ENCODE measurements at places on chromosomes 13 and 19.

- DNase-seq: no peak
These were observed 25.4 kb downstream of the LYL1 start for GRCh38 chr19:13077240-13077639.

DNA sequence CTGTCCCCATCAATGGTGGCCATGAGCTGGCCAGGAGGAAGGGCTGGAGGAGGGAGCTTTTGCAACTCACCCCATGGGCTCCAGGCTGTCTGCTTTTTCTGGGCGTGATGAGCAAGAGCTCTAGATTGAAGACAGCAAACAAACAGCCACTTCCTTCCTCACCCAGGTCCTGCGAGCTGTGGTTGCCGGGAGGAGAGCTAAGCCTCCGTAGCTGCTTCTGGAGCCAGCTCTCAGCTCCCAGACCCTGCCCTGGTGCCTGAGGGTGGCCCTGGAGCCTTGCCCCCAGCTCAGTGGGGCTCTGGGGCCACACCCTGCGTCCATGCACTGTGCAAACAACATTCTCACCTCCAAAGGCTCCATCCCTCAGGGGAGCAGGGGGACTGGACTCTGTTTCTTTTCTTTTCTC lies 6.2 kb downstream of the MYO1F start:
- peak; percentile 72 for DNase-seq

DNA sequence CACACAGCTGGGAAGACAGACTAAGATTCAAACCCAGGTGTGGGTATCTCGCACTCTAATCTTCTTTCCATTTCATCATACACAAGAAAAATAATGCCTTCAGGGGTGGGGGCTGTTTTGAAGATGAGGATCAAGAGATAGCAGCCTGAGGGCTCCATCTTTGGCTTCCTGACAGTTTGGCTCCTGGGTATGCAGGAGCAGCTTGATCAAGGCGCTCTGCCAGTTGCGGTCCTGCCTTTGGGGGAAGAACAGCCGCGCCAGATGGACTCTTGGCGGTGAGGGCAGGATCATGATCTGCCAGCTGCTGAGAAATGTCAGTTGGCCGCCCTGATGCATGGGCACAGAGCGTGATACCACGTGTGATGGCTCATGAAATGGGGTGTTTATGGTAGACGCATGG lies 119.1 kb downstream of the IER2 start:
- no peak for DNase-seq

- peak; percentile 7 for DNase-seq
These were observed 1.4 kb downstream of the GPX4 start for GRCh38 chr19:1105008-1105872.

DNA sequence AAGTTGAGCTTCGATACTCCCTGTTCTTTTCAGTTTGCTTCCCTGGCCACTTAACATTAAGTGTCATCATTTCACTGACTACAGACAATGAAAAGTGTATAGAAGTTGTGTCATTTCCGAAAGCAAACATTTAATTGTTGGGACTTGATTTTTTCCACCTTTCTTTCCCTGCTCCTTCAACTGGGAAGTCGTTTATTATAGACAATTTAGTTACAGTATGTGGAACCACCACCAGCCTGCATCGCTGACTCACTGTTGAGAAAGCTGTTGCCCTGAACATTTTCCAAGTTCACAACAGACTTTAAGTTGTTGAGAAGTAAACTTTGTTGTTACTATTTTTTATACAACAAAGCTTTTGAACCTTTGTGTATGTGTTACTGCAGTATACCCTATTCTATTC lies 788.4 kb upstream of the PRR20A start:
- DNase-seq: no peak

GRCh38 chr13:62643799-62644524 lies 1228.3 kb upstream of the PCDH20 start:
- DNase-seq: no peak

- DNase-seq: peak; percentile 79
These were observed at the start of gene KLF12 for GRCh38 chr13:74134221-74134776. Gene KLF12 (minus strand): TSS chr13:74134404.

DNA sequence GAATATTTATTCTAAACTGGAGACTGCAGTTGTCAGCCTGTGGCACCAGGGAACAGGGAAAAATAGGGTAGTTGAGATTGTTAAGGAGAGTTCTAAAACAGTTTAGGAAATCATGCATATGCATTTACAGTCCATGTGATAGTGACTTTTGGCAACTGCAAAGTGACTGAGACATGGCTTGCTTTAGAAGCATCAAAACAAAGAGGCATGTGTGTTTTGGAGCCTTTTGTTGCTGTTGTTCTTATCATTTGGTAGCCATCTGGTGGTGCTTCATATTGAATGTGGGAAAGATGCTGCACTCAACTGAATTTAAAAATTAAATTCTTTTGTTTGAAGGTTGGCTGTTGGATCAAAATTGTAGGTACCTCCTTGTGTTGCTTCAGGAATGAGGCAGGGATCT lies 10.2 kb upstream of the EBPL start:
- DNase-seq: no peak

GRCh38 chr13:39370554-39370953 lies 232.4 kb downstream of the LHFPL6 start:
- DNase-seq: no peak

DNA sequence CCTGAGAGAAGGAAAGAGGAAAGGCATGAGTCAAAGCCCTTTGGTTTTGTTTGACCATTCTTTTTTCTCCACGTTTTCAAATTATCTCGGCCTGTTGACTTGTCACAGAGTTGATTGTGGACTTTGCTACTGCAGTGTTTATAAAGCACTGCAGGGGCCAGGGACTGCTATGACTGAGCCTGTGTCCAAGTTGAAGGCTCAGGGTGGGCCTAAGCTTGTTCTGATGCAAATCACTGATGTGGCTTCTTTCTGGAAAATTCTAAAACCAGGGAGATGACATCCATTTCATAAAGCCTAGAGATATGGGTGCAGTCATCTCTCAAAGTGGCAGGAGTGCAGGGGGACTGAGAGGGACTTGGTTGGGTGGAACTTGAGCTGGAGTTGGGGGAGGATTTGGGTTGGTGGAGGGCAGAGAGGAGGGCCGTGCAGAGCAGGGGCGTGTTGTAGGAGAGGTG lies 1.2 kb upstream of the CXCL17 start:
- no peak for DNase-seq

- no peak for DNase-seq
These were observed 38.4 kb downstream of the EFNB2 start for GRCh38 chr13:106497079-106497478.

DNA sequence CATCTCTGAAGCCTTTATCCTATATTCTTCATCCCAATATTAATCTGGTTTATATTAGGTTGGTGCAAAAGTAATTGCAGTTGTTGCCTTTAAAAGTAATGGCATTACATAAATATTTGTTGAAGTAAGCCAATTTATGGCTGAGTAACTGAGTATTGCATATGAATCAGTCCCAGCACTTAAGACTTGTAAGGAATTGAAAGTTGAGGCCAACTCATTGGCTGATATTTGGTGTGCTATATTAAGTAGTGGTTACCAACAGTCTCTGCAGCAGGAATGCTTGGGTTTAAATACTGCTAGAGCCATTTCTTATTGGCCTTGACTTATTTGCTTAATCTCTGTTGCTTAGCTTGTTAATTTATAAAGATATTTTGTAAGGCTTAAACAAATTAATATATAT lies 460.7 kb downstream of the GPC6 start:
- no peak for DNase-seq

- DNase-seq: no peak
These were observed 6.5 kb downstream of the PIAS4 start for GRCh38 chr19:4013886-4014540.

DNA sequence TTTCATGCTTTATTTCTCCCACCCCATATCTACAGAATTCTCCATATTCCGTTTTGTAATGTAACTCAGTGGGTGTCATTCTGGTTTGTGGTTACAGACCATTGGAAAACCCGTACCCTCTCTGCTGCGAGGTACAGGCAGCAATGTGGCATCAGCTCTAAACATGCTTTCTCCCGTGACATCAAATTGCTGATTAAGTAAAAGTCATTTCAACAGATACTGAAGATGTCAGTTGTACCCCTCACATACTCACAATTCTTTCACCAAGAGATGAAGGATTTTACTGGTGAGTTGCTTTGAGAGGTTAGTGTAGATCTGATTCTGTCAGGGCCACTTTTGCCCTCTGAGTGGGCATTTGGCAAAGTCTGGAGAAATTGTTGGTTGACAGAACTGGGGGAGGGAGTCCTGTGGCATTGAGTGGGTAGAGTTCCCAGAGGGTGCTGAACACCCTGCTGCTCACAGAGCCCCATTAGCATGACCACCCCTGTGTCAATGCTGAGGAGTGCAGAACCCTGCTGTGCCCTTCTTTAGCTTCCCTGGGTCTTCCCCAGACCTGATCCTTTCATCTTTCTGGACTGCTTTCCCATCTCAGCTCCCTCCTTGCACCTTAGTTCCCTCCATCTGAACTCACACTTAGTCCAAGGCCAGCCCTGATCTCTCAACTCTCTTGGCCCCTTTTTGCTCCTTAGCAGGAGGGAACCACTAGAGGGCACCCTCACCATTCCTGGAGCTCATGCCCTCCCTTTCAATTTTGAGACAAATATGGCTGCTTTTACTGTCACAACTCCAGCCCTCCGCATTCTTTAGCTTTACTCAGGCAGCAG lies 39.9 kb upstream of the CEACAM8 start:
- DNase-seq: no peak

DNA sequence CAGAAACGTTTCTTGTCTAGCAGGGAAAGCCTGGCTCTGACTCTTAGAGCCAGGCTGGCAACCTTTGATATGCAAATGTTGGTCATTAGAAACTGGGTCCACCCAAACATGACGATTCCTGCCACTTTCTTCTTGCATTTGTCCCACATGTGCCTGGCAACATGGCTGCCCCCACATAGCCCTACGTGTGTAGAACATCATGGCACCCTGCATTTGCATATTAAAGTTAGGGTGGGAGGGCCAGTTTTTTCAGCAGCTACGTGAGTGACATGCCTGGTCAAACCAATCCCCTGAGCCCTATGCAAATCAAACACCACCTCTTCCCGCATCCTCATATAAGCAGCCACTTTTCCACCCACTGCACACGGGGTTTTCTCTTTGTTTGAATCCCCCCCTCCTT lies 95.0 kb downstream of the LIG4 start:
- no peak for DNase-seq

GRCh38 chr13:31168166-31168565 lies 6.5 kb upstream of the HSPH1 start:
- no peak for DNase-seq

GRCh38 chr13:30734439-30734838 lies 904 bp upstream of the ALOX5AP start:
- no peak for DNase-seq

DNA sequence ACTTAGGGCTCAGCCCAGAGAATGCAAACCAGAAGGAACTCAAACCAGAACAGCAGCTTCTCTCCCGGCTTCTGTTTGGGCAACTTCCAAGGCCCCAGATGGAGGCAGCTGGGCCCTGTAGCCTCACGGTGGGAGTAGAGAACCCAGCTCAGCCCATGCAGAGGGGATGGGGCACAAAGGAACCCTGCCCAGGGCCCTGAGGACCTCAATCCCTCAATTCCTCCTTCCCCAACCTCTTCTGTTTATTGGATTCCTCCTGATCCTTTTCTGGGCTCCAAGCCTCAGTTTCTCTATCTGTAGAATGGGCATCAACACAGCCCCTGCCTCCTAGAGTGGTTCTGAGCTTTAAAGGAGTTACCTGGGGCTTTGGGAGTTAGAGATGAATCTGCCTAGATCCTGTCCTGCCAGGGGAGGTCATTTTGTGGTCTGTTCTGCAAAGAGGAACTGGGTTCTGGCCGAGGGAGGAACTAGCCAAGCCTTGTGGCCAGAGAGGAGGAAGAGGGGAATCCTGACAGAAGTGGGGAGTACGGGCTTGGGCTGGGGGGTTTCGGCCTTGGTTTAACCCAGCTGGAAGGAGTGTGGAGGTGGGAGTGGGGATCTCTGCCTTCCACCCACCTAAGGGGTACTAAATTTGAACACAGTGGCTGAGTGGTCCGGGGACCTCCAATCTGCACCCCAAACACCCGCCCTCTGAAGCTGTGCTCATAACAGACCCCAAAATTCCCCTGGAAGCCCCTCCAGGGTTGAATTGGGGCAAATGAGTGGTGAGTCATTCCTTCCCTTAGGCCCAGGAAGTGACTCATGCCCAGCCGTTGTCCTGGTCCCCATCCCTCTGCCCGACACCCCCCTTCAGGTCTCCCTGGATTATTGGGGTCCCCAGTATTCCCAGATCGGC lies 2.7 kb downstream of the ADGRE5 start:
- DNase-seq: peak; percentile 69

DNA sequence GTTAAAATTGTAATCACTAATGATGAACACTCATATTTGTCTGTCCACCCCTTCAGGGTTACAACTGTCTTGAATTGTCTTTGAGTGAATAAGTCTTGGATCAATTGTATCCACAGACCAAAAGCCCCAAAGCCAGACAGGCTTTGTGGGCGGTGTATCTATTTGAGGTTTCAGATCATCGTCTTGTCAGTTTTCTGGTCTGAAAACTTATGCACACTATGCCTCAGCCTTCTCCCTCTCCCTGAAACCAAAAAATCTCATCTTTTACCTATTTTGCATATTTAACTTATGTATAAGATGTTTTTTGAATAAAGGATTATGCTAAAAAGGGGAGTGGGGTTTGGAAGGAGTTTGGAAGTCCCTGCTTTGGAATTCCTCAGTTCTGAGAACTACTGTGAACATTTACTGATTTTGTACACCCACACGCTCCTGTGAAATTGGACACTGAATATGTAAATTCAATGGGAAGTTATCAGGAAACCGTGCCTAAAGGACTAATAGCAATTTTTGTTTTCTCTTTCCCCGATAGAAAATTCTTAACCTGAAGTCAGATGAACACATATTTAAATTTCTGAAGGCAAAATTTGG lies 52.1 kb downstream of the DPY19L3 start:
- no peak for DNase-seq

DNA sequence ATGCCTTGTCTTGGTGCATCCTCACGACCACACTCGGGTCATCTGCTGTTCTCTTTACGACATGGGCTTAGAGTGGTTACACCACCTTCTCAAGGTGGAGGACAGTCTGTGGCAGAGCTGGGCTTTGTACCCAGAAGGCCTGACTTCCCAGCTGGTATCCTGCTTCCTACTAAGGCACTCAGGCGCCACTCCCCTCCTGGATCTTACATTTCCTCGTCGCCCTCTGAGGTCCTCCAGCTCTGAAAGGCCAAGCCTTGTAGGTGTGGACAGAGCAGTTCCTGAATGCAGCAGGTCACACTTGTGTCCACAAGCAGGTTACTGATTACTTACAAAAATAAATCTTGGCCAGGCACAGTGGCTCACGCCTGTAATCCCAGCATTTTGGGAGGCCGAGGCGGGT lies 11.9 kb downstream of the SYCE2 start:
- no peak for DNase-seq

DNA sequence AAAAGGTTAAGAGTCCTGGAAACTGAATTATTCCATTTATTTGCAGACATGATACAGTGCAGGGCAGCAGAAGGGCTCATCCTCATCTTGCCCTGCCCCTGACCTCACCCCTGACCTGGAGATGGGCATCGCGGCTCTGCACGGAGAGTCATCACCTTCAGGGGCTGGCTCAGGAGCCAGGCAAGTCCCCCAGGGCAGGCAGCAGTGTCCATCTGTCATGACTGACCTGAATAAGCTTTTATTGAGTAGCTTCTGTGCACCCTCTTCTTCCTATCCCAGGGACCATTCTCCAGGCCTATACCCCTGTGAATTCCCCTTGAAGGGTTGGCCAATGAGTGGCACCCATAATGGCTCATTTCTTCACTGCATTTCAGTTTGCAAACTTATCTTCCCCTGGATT lies 484.2 kb downstream of the ZNF536 start:
- DNase-seq: no peak
